ENCODE measurements at places on chromosomes 1 and 21.
A peak's percentile ranks its signal among the peaks of the same experiment; 100 is the strongest.

DNA sequence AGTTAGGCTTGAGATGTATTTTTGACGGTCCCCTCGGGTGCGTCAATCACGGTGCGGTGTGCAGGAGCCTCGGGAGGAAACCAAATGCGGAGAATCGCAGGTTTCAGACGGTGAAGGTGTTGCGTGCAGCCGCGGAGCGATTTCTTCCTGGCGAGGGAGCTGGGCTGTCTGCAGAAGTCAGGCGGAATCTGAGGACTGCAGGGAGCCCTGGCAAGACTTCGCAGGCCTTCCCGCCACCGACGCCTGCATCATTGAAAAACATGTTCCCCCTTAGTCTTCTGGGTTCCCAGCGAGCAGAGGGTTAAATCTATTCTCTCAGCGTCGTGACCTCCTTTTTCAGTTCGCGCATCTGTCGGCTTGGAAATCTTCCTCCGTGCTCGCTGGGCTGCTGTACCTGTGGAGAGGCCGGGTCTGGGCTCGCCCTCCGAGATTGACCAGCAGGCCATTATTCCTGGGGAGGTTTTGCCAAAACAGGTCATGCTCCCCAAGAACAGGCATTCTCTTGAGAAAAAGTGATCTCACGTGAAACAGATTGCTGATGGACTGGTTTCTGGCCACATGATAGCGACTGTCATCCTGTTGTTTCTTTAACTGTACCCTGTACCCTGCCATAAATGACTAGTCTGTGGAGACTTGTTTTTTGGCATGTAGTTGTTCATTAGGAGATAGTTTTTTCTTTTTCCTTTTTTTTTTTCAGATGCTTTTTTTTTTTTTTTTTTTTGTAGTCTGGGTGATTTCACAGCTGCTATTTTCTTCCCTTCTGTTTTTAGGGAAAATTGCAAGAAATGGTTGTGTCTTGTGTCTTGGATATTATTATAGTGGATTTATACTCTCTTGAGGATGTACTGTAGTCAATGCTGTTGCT is 894 bp downstream of the EPB41 start:
- peak; percentile 7 for DNase-seq

DNA sequence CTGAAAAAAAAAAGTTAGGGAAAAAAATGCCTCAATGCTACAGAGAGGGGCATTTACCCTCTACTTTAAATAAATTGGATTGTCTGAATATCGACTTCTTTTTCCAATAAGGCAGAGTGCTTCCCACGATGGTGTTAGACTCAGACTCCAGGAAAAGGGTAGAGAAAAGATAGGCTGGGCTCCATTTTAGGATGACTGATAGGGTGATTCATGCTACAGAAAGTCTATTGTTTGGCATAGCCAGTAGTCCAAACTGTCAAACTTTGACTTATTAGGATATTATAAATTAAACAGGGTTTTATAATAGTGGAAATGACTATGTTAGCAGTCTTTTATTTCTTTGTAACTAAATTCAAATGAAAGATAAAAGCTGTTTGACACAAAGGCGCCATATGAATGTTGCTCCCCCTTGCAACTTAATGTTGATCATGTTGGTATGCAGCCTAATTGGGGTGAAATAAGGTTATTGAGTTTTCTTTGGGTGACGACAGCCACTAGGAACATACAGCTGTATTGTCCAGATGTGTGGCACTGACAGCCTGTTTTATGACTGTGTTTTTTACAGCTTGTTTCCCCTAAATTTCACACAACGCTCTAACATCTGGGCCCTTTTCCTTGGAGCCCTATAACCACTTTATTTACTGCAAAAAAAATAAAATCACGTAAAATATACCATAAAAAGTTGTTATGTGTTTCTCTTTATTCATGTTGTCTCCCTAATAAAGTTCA is 69.3 kb downstream of the SPAG17 start:
- no peak for DNase-seq

GRCh38 chr1:58573705-58574591 is 3.1 kb downstream of the TACSTD2 start:
- DNase-seq = no peak

GRCh38 chr1:177753655-177754054 is 216.2 kb downstream of the SEC16B start:
- no peak for DNase-seq

DNA sequence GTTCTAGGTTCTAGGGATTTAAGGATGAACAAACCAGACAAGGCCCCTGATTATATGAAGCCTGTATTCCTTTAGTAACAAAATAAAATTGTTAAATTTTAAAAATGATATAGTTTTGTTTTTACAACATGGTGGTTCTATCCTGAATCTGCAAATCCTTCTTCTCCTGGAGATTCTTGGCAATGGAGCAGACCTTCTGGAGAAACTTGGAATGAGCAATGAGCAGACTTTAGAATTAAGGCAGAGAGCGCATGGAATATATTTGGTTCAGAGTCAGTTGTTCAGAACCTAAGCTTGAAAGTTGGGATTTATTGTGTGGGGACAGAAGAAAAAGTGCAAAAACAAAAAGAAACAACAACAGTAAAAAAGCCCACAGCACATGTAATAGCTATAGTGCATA is 381.1 kb downstream of the ADGRL2 start:
- DNase-seq = no peak

DNA sequence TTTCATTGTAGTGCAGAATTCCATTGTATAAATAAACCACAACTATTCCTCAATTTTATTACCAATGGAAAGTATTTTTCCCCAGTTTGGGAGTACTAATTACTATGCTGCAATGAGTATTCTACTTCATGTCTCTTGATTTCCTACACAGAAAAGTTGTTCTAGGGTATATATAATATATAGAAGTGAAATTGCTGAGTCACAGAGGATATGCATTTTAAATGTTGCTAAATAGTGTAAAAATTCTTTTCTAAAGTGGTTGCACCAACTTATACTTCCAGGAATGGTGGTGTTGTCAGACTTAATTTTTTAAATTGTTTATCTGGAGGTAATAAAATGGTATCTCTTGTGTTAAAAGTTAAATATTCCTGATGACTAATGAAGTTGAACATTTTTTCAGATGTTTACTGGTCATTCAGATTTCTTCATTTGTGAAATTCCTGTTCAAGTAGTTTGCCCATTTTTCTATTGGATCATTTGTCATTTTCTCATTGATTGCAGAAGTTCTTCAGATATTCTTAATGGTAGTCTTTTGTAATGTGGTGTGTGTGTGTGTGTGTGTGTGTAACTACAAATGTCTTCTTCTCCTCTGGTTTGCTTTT is 19.1 kb upstream of the MYOG start:
- no peak for DNase-seq

DNA sequence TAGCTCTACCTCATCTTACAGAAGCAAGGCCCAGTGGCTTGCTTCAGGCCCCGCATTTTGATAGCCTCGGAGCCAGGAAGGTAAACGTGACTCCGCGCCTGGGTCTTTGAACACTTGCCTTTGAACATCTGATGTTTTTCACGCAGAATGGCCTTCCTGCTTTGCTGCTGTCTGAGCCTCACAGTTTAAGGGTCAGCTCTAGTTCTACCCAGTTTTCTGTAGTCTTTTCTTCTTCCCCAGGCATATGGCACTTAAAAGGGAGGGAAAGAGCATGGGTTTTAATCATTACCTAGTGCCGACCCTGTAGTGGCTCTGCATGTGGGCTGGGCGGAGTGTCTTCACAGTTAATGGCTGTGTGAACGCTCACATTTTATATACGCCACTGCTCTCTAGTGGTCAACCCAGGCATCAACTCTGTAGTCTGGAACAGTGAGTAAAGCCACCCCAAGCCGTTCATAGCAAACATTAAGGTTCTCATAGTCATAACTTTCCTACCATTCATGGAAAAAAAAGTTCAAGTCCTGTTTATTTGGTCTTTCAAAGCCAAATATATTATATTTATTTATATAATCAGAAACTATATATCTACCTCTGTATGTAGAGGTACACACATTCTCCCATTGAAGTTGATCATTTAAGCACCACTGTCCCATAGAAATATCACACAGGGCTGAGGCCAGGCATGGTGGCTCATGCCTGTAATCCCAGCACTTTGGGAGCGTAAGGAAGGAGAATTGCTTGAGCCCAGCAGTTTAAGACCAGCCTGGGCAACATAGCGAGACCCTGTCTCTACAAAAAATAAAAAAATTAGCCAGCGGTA is 78.1 kb downstream of the IER5 start:
- no peak for DNase-seq

DNA sequence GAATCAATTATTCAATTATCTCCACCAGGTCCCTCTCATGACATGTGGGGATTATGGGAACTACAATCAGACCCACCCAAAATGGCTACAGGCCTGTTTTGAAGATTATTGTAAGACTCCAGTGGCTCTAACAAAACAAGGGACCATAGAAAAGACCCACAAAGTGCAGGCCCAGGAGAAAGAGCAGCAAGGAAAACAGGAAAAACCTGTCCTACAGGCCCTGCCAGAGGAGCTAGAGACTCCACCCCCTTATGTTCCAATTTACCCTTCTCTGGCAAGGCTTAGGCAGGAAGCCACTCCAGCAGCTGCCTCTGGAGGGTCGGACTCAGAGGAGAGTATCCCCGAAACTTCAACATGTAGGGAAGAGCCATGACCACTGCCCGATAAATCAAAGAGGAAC is 96.5 kb downstream of the LIPI start:
- no peak for DNase-seq

- DNase-seq = peak; percentile 9
Observed at GRCh38 chr1:36703526-36704208, 221.0 kb upstream of the CSF3R start.

DNA sequence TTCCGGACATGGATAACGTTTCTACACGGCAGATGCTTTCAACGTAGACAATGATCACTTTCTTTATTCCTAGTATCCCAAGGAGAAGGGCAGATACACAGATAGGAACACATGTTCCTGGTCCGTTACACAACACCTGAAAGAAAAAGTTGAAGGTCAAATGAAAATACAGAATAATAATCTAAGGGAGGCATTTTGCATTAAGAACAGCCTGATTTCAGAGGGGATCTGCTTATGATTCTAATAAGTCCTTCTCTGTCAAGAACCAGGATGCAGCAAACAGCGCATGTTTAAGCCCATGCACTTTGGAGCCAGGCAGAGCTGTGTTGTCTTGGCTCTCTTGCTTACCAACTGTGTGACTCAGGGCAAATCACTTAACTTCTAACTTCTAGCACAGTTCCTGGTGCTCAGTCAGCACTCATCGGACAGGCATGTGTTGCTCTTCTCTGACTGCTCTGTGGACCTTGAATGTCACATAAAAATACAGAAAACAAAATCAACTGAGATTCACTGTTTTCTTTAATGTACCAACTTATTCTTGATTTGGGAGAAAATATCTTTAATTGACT is 56.3 kb upstream of the CNN3 start:
- DNase-seq = no peak

- DNase-seq = no peak
Observed at GRCh38 chr1:52460694-52461093, 56.3 kb downstream of the PRPF38A start.

DNA sequence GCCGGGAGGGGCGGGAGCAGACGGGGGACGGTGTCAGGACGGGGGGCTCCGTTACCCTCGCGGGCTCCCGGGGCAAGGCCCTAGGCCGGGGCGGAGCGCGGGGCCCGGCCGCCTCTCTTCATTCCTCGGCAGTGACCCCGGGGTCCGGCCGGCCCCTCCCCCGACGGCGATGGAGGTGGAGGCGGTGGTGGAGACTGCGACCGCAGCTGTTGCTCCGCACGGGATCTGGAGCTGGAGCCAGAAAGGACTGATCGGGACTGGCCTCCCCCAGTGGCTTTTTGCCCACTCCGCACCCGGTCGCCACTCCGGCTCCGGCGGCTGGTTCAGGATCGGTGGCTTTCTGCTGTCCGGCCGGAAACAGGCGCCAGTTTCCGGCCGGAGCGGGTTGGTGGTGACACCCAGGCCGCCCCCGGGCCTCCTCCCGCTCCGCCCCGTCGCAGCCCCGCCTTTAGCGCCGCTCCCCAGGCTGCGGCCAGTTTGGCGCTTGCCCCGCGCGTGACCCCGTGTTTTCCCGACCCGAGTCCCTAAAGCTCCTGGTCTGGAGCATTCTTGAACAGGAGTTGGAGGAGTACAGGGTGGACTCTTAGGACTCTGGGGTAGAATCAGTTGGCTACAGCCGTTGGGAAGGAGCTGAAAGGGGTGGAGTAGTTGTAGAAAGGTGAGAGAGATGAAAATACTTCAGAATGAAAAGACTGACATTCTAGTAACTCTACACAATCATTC is at the start of gene OTUD7B:
Gene OTUD7B, minus strand, starts transcription at position 334 of the 723 bp plus-strand sequence. CDS start 33,216 bp downstream, outside the sequence.
- DNase-seq = peak; percentile 37

- DNase-seq = no peak
Observed at GRCh38 chr1:157882580-157882979, 41.0 kb upstream of the CD5L start.

DNA sequence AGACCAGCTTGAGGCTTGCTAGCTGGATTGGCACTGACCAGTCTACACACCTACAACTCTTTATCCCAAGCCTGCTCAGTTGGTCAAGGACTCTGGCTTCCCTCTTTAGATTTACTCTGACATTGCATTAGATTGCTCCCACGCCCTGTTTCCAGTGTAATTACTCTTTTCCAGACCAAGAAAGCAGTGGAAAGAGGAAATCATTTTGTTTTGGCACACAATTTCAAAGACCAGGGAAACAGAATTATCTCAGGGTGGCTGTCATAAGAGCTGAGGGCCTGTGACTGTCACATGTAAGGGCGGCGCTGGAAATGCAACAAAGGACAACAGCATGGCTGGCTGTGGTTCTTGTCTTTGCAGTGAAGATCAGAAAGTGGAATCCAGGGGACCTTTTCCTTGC is 302.7 kb downstream of the HHAT start:
- no peak for DNase-seq

- DNase-seq = no peak
Observed at GRCh38 chr1:151888972-151889570, 20.2 kb downstream of the THEM4 start.
